ENCODE measurements at places on chromosomes 6 and 20. TPM values are rescaled to one million over a fixed set of nuclear protein-coding genes. Genes with fewer than 3 reads are reported as not detected.

The UFL1 gene
- total RNA-seq: 13.7 TPM

The PLN gene
- not detected for total RNA-seq

The EPB41L2 gene
- total RNA-seq: 199 TPM

The KIF25 gene
- 0.44 TPM for total RNA-seq

The KHDRBS2 gene
- not detected for total RNA-seq

The SEMG1 gene
- not detected for total RNA-seq

The GLP1R gene
- not detected for total RNA-seq

The TFAP2D gene
- not detected for total RNA-seq

The MTFR2 gene
- 12.8 TPM for total RNA-seq

The ZC3H12D gene
- 0.26 TPM for total RNA-seq

The RAET1L gene
- total RNA-seq: not detected

The DSN1 gene
- 27.2 TPM for total RNA-seq

The EZR gene
- 263 TPM for total RNA-seq

The SLC22A16 gene
- total RNA-seq: not detected

The FOXP4 gene
- total RNA-seq: 30.4 TPM

The B3GAT2 gene
- 0.05 TPM for total RNA-seq

The MYL9 gene
- 107 TPM for total RNA-seq

The PRKN gene
- total RNA-seq: 0.46 TPM

The LKAAEAR1 gene
- total RNA-seq: 0.67 TPM

The ID1 gene
- 152 TPM for total RNA-seq

The KHDC1L gene
- not detected for total RNA-seq

The C20orf202 gene
- total RNA-seq: not detected

The FOXQ1 gene
- total RNA-seq: 11.7 TPM

The LAMA5 gene
- 497 TPM for total RNA-seq

The PPIL6 gene
- 2.2 TPM for total RNA-seq

The EMILIN3 gene
- 0.54 TPM for total RNA-seq

The MAFB gene
- 0.28 TPM for total RNA-seq

The HAO1 gene
- total RNA-seq: 0.13 TPM

The BMP6 gene
- 13.6 TPM for total RNA-seq

The HCK gene
- 0.98 TPM for total RNA-seq

The ADTRP gene
- total RNA-seq: not detected

The CCN6 gene
- total RNA-seq: 3.0 TPM

The ZC2HC1B gene
- total RNA-seq: not detected

The MDFI gene
- 0.54 TPM for total RNA-seq

The SLC17A9 gene
- 0.28 TPM for total RNA-seq

The CLDN20 gene
- total RNA-seq: not detected

The GRM1 gene
- total RNA-seq: not detected

The BNIP5 gene
- not detected for total RNA-seq

The CRISP3 gene
- not detected for total RNA-seq

The BPIFB1 gene
- 0.10 TPM for total RNA-seq

The AARS2 gene
- 13.1 TPM for total RNA-seq

Data from Panc1 (cell line).